ENCODE measurements at places on chromosomes 12 and 14.

DNA sequence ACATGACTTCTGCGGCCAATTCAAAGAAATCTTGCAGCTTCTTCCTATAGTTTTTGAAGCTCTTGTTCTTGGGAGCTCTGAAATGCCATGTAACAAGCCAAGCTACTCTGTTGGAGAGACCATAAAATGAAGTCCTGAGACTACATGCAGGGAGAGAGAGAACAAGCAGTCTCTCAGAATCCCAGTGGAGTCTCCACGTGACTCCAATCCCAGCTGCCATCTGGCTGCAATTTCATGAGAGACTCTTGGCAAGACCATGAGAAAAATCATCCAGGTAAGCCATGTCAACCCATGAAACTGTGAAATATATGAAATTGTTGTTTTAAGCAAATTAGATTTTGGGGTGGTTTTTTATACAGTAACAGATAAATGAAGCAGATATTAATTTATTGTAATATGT lies 54.4 kb downstream of the KLRG1 start:
- no peak for DNase-seq

DNA sequence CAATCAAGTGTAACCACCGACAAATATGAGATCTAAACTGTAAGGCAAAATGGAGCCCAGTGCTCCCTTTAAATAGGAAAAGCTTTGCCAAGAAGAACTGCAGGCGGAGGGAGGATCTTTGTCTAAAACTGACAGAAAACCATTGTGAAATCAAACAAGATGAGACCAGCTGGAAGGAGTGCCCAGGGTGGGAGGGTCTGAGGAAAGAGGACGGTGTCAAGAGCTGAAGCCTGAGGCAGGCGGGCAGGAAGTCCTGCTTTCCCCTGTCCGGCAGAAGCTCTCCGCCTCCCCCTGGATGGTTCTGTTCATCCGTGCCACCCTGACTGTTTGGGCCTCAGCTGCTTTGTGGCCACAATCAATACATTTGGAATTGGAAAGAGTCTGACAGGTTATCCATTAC lies 37.5 kb downstream of the CDC42BPB start:
- no peak for DNase-seq

DNA sequence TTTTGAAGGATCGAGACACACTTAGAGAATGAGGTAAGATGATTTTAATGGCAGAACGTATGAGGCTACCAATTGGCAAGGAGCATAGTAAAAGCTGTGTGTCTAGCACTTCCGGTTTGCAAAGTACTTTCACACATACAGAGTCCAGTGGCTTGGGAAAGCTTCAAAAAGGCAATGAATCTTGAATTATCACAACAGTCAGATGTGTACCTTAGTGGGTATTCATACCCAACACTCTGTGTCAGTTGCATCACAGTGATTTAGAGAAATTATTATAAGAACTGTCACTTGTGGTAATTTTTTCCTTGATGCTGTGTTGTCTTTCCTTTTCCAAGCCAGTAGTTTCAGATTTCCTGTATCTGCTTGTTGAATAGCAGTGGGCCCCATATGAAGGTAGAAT lies 424.1 kb downstream of the PCNX1 start:
- no peak for DNase-seq

- no peak for DNase-seq
Measured at GRCh38 chr12:8559676-8560075, 19.0 kb upstream of the CLEC4E start.

- no peak for DNase-seq
Measured at GRCh38 chr14:75476274-75476995, 45.8 kb upstream of the BATF start.

DNA sequence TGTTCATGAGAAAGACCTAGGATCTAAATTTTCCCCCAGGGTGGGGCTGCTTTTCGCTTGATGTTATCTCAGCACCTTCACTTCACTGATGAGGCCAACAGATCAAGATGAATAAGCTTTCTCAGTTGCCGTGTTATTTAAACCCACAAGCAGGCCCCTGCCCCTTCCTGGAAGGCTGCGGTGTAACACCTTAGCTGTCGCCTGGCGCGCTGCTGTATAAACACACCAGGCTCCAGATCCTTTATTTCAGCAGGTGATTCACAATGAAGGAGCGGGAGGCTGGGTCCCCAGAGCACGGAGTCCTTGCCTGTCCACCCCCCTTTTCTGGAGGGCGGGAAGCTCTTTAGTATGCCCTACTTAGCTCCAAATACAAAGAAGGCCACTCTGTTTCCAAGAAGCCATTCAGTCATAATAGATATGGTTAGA lies 515.4 kb downstream of the FUT8 start:
- DNase-seq, result peak; percentile 81

DNA sequence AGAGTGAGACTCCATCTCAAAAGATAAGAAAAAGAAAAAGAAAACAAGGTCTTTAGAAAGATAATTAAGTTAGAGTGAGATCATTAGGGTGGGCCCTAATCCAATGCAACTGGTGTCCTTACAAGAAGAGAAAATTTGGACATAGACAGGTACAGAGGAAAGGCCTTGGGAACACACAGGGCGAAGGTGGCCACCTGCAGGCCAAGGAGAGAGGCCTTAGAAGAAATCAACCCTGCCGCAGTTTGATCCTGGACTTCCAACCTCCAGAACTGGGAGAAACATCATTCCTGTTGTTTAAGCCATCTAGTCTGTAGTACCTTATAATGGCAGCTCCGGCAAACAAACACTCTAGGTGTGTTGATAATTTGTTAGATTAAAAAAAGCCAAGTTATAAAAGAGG lies 491.9 kb downstream of the MED13L start:
- DNase-seq, result no peak

DNA sequence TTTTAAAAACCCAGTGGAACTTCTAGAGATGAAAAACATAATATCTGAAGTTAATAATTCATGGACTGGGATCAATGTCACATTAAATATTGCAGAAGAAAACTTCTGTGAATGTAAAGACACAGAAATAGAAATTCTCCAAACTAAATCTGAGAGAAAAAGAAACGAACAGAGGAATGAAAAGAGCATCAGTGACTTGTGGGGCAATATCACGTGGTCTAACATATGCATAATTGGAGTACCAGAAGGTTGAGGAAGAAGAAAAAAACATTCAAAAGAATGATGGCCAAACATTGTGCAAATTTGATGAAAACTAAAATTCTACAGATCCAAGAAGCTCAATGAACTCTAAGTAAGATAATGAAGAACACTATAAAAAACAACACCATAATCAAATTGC lies 130.8 kb downstream of the EFCAB11 start:
- no peak for DNase-seq

DNA sequence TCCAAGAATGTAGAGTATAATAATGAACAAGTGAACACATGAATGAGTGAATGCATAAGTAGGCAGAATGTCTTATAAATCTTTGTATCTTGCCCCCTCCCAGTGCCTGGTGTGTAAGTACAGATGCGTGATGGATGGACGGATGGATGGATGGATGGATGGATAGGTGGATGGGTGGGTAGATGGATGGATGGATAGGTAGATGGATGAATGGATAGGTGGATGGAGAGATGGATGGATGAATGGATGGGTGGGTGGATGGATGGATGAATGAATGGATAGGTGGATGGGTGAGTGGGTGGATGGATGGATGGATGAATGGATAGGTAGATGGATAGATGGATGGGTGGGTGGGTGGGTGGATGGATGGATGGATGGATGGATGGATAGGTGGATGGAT lies 74.4 kb downstream of the CLMN start:
- no peak for DNase-seq

DNA sequence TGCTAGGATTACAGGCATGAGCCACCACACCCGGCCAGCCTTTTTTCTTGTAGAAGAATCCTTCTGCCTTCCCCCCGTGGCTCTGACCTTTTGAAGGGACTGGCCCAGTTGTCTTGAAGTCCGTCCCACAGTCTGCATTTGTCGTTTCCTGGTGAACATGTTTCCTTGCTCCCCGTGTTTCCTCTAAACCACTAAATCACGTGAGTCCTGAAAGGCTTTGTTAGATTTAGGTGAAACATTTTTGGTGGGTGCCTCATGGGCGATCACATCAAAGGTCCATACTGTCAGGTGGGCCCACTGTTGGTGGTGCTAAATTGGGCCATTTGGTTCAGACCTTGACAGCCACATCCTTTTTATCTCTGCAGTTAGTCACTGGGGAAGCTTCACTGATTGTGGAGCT lies 26.3 kb downstream of the MLXIP start:
- peak; percentile 21 for DNase-seq

DNA sequence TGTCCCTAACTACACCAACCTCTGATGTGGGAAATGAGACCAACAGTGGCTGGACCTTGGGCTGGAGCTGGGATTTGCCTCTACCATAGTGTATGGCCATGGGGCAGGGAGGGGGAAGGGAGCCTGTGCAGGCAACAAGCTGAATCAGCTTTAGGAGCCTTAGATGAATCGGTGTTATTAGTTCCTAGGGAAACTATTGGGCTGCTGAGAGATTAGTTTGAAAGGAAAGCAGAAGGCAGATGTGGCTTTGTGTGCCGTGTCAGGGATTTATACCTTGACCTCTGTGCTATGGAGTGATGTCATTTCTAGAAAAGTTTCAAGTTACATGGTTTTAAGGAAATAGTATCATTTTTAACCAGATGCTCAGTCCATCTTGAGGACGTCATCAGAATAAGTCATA lies 19.5 kb upstream of the GAS2L3 start:
- no peak for DNase-seq

- no peak for DNase-seq
Measured at GRCh38 chr12:11959117-11959823, 111.5 kb upstream of the BCL2L14 start.

DNA sequence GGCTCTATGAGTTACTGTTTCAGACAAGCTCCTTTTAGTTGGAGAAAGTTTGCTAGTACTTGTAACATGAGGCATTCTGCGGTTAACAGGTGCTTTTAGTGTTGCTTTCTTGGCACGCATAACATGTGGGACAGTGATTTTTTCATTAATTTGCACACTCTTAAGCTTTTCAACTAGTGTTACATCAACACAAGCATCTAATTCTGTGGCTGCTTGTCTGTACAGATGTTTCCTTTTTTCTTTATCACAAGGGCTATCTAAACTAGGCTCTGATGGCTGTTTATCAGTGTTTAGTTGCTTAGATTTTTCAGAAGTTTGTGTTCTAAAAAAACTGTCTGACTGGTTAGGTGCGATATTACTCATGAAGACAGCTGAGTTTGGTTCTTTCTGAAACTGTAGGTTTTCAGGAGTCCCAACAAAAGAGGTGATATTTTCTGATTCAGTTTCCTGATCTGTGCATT lies 120.1 kb downstream of the RALGAPA1 start:
- DNase-seq, result no peak

DNA sequence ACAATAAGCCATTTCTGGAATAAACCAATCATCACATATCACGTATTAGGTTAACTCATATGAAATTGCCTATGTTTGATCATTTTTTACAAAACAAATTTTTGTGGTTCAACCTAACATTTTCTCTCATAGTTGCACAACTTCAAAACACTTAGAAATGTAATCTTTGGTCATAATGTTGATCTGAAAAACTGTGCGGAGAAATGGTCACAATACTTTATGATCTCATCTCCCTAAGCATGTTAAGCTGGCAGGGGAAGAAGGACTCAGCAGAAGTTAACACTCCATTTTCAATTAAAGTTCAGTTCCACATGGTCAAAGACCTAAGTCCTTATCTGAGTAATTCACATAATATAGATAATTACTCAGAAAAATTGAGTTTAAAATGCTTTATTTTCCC lies 194.8 kb downstream of the CAPZA3 start:
- no peak for DNase-seq

GRCh38 chr14:29896354-29896821 lies 31.3 kb downstream of the PRKD1 start:
- DNase-seq, result no peak

- DNase-seq, result no peak
Measured at GRCh38 chr12:25592725-25593495, 39.8 kb upstream of the LMNTD1 start.

GRCh38 chr12:65392491-65392890 lies 114.0 kb downstream of the MSRB3 start:
- no peak for DNase-seq

- DNase-seq, result no peak
Measured at GRCh38 chr12:51620448-51620847, 29.4 kb downstream of the SCN8A start.

DNA sequence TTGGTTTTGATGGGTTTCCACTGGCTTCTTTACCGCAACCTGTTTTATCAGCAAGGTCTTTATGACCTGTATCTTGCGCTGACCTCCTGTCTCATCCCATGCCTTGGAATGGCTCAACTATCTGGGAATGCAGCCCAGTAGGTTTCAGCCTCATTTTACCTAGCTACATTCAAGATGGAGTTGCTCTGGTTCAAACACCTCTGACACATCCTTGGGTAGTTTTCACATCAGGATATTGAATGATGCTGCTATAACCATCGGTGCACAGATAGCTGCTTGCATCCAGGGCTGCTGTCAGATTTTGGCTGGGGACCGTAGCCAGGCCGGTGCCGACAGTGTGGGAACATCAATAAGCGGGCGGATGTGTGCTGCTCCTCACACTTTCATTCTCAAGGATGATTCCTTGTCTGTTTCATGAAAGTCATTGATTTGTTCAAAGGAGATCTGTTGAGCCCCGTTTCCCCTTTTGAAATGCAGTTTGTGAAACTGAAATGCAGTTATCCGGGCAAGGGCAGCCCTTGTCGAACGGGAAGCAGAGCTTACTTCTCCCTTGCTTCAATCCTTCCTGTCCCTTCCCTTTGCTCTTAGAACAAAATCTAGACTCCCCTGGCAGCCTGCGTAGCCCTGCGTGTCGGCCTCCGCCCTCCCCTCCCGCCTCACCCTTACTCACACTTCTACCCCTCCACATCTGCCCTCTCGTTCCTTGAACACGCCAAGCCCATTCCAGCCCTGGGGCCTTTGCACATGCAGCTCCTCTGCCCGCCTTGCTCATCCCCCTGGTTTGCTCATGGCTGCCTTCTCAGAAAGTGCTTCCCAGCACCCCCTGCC lies 49.2 kb upstream of the NCOR2 start:
- DNase-seq, result no peak

DNA sequence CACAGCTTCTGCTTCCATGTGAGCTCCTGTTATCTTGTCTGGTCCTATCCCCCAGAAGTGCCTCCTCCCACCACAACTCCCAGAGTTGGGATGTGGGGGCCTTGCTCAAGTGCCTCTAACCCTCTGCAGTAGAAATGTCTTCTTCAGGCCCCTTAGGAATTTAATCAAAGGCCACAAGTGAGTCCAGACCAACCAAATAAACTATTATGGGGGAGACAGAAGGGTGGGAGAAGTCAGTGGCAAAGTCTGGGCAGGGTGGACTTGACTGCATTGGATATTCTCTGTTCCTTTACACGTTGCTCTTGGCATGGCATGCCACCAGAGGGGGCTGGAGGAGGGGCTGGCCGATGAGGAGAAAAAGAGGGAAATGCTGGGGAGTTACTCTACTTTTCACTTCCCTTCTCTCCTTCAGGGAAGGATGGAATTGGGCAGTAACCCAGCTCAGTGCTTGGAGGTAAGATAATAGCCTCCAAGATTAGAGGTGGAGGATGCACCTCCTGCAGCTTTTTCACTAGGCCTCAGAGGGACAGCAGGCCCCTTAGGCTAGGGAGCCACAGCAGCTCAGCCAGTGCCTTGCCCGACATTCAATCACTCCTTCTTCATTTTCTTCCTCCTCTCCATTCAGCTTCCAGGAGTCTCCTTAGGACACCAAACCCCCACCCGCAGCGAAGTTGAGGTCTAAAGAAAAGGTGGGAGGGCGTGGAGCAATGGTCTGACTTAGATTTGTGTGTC lies 1.2 kb upstream of the AP1G2 start:
- DNase-seq, result no peak

All from stimulated activated CD4-positive, alpha-beta T cell treated with anti-CD3 and anti-CD28 coated beads, Interleukin-4, amount 100 ng/mL, for 24 hours (primary cell).